NCI-H748 treated with DMSO at 0.1 percent for 48 hours (cell line): ENCODE measurements at places on chromosomes 11 and 22.

GRCh38 chr11:121308816-121309215 is 16.2 kb downstream of the SC5D start:
- no peak for DNase-seq

- no peak for DNase-seq
These were observed 36.3 kb downstream of the PPP2R1B start for GRCh38 chr11:111729831-111730311.

GRCh38 chr11:45098929-45099328 is 47.5 kb upstream of the PRDM11 start:
- no peak for DNase-seq

DNA sequence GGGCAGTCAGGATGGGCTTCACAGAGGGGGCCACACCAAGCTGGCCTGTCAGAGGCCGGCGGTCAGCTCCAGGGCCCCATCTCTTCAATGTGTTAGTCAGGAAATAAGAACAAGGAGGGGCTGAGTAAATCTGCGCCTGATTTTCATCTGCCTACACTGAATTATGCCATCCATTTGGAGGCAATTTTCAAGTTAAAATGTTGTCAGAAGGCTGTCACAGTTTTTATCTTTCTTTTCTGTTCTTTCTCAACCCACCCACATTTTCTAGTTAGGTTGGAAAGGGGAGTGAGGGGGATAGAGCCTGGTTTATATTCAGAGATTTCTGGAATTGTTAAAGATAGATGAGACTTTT is 18.8 kb downstream of the ADORA2A start:
- no peak for DNase-seq

DNA sequence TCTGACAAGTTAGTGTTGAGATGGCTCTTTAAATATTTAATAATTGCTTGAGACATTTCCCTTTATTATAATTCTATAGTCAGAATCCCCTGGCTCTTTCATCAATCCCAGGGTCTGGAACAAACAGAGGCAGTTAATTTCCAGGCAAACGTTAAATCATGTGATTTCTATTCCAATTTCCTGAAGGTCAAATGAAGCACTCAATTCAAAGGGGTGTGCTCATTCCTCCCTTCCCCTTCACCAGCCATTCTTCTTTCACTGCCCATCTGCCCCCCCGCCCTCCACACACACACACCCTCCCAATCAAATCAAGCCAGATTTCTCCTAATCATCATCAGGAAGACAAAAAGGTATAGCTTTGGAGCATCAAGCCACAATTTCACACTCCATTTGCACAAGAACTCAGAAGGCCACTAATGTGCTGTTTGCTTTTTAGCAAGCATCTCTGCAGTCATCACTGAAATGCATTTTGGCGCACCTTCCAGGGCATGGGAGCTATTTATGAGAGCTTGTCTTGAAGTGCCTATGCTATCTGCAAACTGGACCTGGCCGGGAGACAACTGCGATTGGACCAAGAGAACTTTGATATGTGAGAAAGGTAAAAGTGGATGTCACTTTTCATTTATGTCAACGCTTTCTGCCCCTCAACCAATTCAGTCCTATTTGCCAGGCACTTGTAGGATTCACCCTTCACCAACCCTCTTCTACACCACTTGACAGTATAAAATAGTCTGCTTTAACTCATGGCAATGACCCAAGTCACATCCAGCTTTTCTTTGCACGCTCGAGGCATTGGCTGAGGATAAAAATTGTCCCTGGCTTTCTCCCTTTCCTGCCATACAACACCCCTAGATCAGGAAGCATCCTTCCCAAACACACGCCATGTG is 315.1 kb upstream of the API5 start:
- no peak for DNase-seq

DNA sequence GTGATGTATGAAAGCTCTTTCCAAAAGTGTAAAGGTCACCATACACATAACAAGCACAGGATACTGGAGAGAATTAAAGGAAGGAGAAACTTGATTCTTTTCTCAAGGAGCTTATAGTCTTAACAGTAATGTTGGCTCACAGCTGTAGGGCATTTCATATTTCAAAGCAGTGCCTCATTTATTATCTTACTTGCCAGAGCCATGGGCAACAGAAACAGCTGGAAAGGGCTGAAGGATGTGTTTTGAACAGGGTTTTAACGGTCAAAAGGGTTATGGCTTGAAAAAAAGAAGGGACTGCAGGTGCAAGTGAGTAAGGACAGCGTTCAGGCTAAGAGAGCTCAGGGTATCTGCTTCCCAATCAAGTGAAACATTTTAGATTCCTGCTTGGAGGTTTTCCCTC is 2.7 kb upstream of the GRAMD1B start:
- no peak for DNase-seq

DNA sequence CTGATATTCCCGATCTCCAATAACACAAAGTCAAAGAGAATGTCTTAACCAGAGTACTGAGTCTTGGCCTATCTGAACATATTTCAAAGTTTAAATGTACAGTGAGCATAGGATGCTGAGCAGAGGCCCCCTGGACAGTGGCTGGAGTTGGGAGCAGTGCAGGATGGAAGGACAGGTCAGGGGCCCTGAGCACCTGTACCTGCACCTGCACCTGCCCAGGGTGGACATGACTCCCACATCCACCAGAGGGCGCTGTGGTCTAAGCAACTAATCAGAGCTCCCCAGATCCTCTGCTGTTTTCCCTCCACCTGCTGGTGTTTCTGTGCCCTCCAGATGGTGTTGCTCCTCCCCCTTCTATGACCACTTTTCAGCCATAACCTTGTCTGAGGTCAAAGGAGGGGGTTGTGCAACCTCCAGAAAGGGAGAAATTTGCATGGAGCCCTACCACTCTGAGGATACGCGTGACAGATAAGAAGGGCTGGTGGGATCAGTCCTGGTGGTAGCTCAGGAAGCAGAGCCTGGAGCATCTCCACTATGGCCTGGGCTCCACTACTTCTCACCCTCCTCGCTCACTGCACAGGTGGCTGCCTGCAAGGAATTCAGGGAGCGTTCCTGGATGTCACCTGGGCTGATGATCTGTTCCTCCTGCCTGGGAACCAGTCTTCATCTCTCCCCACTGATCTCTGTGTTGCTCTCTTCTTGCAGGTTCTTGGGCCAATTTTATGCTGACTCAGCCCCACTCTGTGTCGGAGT is 49.1 kb upstream of the VPREB1 start:
- DNase-seq: peak; percentile 36

GRCh38 chr22:28016781-28017557 is 97.9 kb upstream of the PITPNB start:
- no peak for DNase-seq

GRCh38 chr11:77154381-77155081 is 26.5 kb downstream of the MYO7A start:
- no peak for DNase-seq

GRCh38 chr11:74070723-74071492 is 62.0 kb upstream of the UCP3 start:
- no peak for DNase-seq

GRCh38 chr22:20619045-20619892 is 111.9 kb downstream of the MED15 start:
- DNase-seq: no peak

GRCh38 chr11:86126862-86127261 is 58.0 kb upstream of the PICALM start:
- no peak for DNase-seq

DNA sequence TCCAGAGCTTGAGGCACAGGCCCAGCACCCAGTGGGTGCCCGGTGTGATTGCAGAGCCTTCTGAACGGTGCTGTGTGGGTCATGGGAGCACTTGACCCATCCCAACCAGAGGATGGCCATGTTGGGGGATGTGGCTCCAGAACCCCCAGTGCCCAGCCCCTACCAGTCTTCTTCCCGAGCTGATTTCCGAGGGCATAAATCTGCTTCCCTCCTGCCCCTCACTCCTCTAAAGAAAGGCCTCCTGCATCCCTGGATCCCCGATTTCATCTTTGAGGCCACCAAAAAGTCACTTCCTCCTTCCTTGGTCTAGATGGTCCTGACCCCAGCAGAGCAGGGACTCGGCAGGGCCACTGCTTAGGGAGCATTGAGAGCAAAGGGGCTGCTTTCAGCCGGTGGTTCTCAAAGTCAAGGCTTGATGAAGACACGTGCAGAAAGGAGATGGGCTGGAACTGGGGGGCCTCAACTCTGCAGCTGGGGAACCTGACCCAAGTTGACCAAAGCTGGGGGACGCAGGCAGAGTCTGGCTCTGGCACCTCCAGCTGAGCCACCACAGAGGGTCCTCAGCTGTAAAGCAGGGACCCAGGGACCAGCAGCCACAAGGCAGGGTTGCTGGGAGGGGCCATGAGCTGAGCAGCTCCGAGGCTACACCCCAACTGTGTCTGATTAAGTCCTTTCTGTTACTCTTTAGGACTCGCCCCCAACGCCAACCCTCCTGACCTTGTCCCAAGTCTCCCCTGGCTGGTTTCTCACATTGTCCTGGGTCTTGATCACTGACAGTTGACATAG is 56.6 kb downstream of the LINC01488 start:
- DNase-seq: no peak

GRCh38 chr22:32905400-32905799 is 103.9 kb downstream of the TIMP3 start:
- no peak for DNase-seq
